Ureter (tissue), 1 donor: ENCODE measurements at places on chromosomes 4 and X. TPM values are rescaled to one million over a fixed set of nuclear protein-coding genes. Genes with fewer than 3 reads are reported as not detected.

The SPANXC gene
- total RNA-seq = not detected

The LCORL gene
- total RNA-seq = 10.5 TPM

The GLUD2 gene
- 2.5 TPM for total RNA-seq

DNA sequence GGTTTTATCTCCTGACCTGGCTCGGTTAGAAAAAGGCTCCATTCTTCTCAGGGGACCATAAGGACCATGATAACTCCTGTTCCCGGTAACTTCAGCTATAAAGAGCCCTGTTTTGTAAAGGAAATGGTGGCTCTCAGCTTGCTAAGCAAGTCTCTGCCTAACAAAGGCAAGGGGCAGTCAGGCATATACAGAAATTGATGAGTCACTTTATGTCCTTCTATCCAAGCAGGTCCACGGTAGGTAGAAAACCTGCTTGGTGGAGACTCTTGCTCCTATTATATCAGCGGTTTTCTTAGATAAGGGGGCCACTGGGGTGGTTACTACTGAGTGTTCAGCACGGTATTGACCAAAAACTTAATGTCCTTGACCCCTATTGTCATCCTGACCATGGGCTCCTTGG lies 203.0 kb upstream of the KLF8 start:
- no peak for DNase-seq

GRCh38 chr4:1030559-1030958 lies 19.1 kb downstream of the FGFRL1 start:
- no peak for DNase-seq
